ENCODE measurements at places on chromosomes 1 and 21. TPM values are rescaled to one million over a fixed set of nuclear protein-coding genes. Genes with fewer than 3 reads are reported as not detected.

Gene ST6GALNAC5
- total RNA-seq = not detected

Gene VAMP4
- total RNA-seq = 3.8 TPM

Gene GON4L
- total RNA-seq = 14.9 TPM

Gene DCST1
- total RNA-seq = not detected

Gene GJB5
- total RNA-seq = not detected

Gene TMOD4
- total RNA-seq = not detected

Gene IFI44L
- not detected for total RNA-seq

Gene C4BPB
- 2.2 TPM for total RNA-seq

Gene KCNE2
- not detected for total RNA-seq

Gene OVAAL
- total RNA-seq = 0.09 TPM

Gene FAM229A
- total RNA-seq = 4.2 TPM

Gene LGALS8
- 29.0 TPM for total RNA-seq

Gene SPAG17
- total RNA-seq = not detected

Gene IVL
- not detected for total RNA-seq

Gene LCA5L
- total RNA-seq = 1.2 TPM

Gene VCAM1
- total RNA-seq = not detected

Gene CFAP141
- not detected for total RNA-seq

Gene TEDDM1
- not detected for total RNA-seq

Gene CD5L
- not detected for total RNA-seq

Gene LRRC41
- total RNA-seq = 44.4 TPM

Gene KRTAP7-1
- total RNA-seq = not detected

Gene FCGR2B
- total RNA-seq = not detected

Gene FCER1A
- total RNA-seq = not detected

Gene MMP23B
- total RNA-seq = 0.52 TPM

Gene OR2T29
- not detected for total RNA-seq

Gene NEGR1
- total RNA-seq = not detected

Gene BARHL2
- total RNA-seq = not detected

Gene CAMK2N1
- 44.1 TPM for total RNA-seq

Gene CD244
- total RNA-seq = not detected

Gene HSD11B1
- total RNA-seq = 0.26 TPM

Gene LCE2B
- not detected for total RNA-seq

Gene NBL1
- total RNA-seq = 60.0 TPM

Gene NKAIN1
- 1.1 TPM for total RNA-seq

Gene NBPF26
- total RNA-seq = 6.0 TPM

Gene NBPF10
- 0.78 TPM for total RNA-seq

Gene CATSPER4
- total RNA-seq = not detected

Gene RSPH1
- 0.40 TPM for total RNA-seq

Gene GJC2
- total RNA-seq = 0.32 TPM

Gene KLHDC7A
- total RNA-seq = 1.3 TPM

Gene DNALI1
- 0.38 TPM for total RNA-seq

Gene RGS8
- not detected for total RNA-seq

Gene PLEKHA6
- total RNA-seq = 37.8 TPM

Gene TCHHL1
- not detected for total RNA-seq

Gene RGS21
- total RNA-seq = not detected

Gene C1orf185
- not detected for total RNA-seq

Gene CDA
- total RNA-seq = 32.0 TPM

Gene KANK4
- total RNA-seq = 0.74 TPM

Gene TRIM17
- not detected for total RNA-seq

Gene LRRC3
- total RNA-seq = 2.0 TPM

Gene CCDC30
- 0.64 TPM for total RNA-seq

Gene TRIM63
- 1.4 TPM for total RNA-seq

Gene ISG15
- 19.4 TPM for total RNA-seq

Measured in A549 treated with GW870086 at 1 μM for 4 hours (cell line).